ENCODE measurements at places on chromosomes 11 and 22.

DNA sequence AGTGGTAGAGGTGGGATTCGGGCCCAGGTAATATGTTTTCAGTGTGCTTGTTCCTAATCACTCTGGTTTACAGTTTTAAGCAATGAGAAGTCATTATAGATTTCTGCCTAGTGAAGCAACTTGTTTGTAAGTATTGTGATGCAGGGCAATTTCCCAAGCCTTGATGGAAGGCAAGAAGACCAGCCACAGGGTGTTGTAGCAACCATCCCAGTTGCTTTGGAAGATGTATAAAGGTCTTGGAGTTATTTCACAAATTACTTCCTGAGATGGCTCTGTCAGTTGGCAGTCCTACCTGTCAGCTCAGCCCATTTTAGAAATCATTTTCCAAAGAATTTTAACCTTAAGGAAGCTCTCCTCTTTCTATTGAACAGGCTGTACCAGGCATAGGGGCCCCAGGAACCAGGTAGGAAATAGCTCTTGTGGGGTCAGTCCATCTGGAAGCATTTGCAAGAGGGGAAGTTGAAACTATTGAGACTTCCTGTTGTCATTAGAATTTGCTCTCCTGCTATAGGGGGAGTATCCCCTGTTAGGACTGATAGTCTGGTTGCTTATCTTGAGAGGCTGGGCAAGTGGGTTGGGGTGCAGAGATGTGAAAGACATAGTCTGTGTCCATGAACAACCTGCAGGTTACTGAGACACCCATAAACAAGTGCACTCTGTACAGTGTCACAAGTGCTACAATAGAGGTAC is 47.9 kb downstream of the STIM1 start:
- no peak for DNase-seq

- DNase-seq = no peak
Observed at GRCh38 chr22:31239771-31240370, 27.8 kb downstream of the LIMK2 start.

- no peak for DNase-seq
Observed at GRCh38 chr11:119094816-119095065, 6.9 kb downstream of the DPAGT1 start.

GRCh38 chr11:73152086-73152853 is 10.2 kb upstream of the FCHSD2 start:
- no peak for DNase-seq

DNA sequence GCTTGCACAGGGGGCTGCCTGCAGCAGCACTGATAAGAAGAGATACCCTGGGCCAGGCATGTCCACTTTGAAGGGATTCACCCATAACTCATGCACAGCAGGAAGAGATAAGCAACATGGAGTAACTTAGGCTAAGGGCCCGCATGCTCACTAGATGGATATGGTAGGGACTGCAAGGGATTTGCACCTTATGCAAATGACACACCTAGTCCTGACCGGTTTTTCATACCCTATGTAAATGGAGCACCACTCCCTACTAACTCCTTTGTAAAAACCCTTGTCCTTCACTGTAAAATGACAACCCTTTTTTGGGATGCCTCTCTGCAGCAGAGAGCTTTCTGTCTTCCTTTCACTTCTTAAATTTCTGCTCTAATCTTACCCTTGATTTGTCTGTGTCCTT is 658.9 kb upstream of the CCDC179 start:
- no peak for DNase-seq

GRCh38 chr11:130418756-130419155 is 9.7 kb downstream of the ADAMTS8 start:
- no peak for DNase-seq

DNA sequence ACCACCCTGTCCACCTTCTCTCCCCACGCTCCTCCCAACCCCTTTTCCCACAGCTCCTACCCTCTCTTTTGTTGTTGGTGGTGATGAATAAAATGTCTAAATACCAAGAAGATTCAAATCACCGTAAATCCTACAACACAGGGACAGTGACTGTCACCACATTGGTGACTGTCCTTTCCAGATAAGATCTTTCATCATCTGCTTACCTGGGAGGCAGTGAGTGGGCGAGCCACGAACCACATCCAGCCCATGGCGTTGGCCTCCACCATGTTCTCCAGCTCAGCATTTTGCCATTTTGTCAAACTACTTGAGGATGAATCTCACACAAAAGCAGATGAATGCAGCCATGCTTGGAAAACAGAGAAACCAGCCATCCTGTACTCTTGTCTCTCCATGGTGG is 6.7 kb upstream of the CYTH4 start:
- no peak for DNase-seq

DNA sequence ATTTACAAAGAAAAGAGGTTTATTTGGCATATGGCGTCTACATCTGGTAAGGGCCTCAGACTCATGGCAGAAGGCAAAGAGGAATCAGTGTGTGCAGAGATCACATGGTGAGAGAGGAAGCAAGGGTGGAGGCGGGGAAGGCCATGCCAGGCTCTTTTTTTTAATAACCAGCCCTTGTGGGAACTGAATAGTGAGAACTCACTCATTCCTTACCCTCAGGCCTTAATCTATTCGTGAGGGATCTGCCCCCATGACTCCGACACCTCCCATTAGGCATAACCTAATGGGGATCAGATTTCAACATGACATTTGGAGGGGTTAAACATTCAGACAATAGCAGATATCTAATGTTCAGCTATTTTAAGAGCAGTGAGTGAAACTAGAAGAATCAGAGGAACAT is 55.7 kb downstream of the ATM start:
- DNase-seq = no peak

DNA sequence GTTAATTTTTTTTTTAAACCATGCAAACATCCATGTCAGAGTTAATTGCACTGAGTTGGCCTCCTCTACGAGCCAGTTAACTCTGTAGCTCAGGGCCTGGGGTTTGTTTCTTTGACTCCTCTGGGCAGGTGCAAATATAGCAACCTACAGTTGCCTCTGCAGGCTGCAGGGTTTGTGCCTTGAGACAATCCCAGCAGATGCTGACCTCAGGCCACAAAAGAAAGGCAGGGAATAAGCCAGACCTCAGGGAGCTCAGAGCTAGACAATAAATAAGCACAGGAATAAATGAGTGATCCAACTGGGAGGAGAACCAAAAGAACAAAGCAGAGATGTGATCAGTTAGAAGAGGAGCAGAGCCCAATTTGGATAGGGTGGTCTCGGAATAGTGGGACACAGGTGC is 390.8 kb downstream of the SHANK2 start:
- no peak for DNase-seq

DNA sequence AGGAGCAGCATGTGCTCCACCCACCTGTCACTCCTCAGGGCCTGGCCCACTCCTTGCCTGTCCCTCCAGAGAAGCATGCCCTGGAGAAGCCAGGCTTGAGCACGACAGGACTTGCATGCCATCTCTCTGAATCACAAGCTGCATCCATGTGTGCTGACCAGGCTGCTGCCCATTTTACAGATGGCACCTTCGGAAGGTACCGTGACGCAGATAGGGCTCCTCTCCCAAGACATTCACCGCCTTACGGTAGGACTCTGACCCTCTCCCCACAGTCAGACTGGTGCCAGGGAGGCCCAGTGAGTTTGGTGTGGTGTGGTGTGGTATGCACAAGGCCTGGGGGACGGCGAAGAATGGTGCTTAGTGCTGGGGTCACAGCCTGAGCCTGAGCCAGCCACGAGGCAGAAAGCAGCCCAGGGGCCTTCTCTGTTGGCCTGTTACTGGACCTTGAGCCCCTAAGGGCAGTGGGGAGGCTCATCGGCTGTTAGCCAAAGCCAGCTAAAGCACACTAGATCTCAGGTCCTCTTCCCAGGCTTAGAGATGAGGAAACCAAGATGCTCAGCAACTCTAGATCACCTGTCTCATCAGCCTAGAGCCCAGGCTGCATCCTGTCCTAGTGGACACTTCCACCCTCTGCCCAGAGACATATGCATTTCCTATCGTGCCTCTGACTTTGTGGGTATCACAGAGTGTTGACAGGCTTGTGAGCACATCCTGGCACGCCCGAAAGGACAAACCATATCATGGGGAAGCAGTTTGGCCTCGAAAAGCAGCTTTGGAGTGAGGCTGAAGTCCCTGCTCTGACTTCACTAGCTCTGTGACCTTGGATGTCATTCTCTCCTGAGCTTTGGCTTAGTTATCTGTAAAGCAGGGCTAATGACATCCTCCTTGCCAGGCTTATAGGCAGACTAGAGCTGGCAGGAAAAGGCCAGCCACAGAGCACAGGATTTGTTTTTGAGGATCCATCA is 17.8 kb downstream of the CYB5R2 start:
- DNase-seq = no peak

- DNase-seq = no peak
Observed at GRCh38 chr11:122089111-122089510, 26.9 kb downstream of the BLID start.

GRCh38 chr22:46738647-46739093 is 618 bp upstream of the CERK start:
- DNase-seq = no peak

DNA sequence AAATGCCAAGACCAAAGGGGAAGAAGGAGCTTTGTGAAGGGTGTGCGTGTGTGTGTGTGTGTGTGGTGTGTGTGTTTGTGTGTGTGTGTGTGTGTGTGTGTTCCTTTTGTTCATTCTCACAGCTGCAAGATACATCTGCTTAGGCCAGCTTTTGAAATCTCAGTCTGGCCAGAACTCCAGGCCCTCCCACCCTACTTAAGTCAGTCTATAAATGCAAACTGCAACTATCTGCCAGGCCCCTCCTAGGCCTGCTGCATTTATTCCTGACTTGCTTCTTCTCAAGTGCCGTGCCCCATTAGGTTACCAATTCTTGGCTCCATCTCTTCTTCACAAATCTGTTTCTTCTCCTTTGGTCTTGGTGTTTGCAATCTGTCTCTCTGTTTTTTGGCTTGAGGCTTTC is 21.6 kb upstream of the RIC3 start:
- DNase-seq = no peak

GRCh38 chr11:92830377-92831155 is 138.9 kb upstream of the MTNR1B start:
- no peak for DNase-seq

- no peak for DNase-seq
Observed at GRCh38 chr22:28247667-28248363, 328.8 kb upstream of the PITPNB start.

All from stimulated activated CD4-positive, alpha-beta T cell treated with anti-CD3 and anti-CD28 coated beads, TNF-alpha, amount 100 ng/mL, for 1 hour (primary cell).